ENCODE measurements at places on chromosomes 2 and 18.

DNA sequence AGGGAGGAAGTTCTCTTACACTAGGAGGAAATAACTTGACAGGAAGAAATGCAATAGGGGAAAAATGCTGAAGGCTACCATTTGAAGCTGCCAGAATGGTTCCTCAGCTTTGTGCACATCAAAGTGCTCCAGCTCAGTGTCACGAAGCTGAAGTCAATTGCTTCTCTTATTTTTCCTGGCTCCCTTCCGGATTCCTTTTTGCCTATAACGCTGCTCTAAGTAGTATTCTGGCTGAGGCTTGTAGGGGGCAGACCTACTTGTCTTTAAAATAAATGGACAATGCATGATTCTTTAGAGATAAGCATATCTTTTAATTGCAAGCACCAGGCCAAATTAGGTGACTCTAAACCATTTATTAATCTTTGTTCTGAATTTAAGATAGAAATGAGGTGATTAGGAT lies 60.3 kb upstream of the SCN1A start:
- DNase-seq, result no peak

- DNase-seq, result no peak
Measured at GRCh38 chr2:235116885-235117492, 165.2 kb downstream of the SH3BP4 start.

GRCh38 chr18:22551536-22552151 lies 133.9 kb upstream of the CTAGE1 start:
- no peak for DNase-seq

DNA sequence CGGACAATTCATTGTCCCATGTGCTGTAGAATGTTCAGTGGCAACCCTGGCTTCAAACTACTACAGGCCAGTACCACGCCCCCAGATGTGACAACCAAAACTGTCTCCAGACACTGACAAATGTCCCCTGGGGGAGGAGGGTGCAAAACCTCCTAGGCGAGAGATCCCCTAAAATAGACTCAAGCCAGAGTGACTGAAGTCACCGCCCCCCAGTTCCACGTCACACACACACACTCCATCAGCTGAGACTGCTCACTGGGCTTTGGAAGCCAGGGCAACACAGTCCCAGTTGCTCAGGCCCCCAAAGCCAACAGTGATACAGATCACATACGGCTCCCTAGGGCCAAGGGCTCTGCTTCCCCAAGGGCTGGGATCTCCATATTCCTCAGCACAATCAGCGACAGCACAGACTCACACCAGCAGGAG lies 19.1 kb downstream of the HDAC4 start:
- no peak for DNase-seq

GRCh38 chr18:35378574-35378896 lies 1.4 kb upstream of the ZNF396 start:
- DNase-seq, result no peak

DNA sequence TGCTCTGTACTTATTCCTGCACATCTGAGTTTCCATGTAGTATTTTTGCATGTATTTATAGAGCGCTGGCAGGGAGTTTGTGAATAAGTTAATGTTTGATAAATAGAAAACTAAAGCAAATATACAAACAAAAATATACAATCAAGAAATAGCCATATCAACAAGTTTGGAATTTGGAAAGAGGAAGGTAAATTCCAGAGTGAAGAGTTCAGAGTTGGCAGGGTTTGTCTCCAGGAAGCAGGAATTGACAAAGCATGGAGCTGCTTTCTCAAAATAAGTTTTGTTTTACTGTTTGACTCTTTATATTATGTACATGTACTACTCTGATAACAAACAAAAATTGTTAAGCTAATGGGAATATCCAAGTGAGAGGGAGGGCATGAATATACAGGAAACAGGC lies 80.3 kb downstream of the SPOPL start:
- no peak for DNase-seq

- no peak for DNase-seq
Measured at GRCh38 chr18:21309248-21309647, 67.2 kb downstream of the GREB1L start.

DNA sequence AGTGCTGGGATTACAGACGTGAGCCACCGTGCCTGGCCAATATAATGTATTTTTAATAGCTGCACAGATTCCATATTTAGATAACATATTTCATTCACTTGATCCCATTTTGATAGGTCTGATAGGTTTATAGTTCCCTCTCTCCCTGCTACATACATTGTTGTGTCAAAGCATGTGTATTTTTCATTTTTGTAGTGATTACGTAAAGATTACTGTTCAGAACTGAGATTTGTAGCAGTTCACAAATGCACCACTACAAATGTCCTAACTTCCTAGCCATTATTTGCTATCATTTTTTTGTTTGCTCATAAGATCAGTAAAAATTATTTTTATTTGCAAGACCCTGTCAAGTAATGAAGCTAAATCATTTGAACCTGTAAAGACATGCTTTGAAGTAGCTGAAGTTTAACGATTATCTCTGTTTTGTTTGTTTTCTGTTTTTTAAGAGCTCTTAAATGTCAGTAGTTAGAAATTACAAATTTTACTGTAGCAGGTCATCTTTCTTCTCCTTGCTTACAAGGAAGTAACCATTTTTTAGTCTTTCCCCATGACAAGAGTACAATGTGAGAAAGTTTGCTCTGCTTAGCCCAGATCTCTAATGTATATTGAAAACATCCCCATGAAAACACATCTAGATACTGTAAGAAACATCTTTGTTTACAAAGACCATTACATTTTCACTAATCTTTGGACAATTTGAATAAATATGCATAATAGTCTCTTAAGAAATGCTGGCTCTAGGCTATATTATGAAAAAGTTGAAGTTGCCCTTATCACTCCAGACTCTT lies 54.1 kb downstream of the EML4 start:
- no peak for DNase-seq

- DNase-seq, result no peak
Measured at GRCh38 chr2:62150597-62151305, 45.2 kb upstream of the B3GNT2 start.

DNA sequence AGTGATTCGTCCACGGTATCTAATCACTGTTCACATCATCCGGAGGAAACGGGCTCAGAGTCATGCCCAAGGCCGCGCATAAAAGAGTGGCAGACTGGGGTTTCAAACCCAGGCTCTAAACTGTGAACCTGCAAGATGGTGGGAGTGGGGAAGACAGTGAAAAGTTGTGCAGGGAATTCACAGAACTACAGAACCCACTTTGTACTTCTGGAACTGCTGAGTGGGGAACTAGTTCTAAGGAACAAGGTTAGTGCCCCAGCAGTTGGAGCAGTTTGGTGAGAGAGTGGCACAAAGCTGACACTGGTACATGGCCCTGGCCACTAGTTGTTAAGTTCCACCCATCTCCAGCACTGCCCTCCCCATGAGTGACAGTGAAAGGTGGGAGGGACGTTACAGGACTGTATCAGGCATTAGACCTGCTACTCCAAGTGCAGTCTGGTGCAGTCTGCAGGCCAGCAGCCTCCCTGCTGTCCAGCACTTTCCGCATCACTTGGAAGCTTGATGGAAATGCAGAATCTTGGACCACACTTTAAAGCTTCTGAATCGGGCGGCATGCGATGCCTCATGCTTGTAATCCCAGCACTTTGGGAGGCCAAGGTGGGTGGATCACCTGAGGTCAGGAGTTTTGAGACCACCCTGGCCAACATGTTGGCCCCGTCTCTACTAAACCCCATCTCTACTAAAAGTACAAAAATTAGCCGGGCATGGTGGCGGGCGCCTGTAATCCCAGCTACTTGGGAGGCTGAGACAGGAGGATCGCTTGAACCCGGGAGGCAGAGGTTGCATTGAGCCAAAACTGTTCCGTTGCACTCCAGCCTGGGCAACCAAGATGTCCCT lies 47.3 kb downstream of the C2orf42 start:
- DNase-seq, result no peak

DNA sequence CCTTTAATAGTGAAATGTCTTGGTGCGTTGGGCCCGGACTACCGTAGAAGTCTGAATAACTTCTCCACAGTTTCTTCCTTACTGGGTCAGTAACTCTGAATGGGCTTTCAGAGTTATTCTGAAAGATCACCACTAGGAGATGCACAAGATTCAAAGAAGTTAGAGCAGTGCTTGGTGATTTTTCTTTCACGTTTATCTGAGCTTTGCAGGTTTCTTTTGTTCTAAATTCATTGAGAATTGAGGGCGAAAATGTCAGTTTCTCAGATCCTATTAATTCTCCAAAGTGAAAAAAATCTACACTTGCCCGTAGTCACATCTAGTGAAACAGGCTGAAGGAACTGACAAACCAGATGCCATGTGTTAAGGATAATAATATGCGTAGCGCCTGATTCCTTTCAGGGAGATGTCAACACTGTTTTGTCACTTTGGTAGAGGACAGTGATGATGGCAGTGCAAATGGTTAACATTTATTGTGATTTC lies 70.1 kb downstream of the QPCT start:
- peak; percentile 48 for DNase-seq

DNA sequence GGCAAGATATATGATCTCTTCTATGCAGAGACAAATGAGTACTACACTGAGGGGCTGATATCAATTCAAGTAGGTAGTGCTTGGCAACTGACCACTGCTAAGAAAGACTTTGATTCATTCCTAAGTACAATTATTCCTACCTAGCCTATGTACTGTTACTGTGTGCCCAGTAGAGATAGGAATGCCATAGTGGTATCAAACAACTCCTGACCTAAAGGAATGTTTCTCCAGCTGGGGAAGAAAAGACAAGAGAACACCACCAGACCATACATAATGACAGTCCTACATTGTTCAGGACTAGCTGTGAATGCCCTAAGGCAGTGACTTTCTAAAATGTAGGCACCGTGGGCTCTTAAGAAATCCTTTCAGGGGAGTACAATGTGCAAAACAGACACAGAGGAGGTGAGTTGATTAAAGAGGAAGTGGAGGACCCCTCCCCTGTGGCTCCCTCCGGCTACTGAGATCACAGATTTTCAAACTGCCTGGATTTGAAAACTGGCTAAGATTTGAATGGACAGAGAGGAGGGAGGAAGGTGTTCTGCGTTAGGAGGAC lies 89.1 kb downstream of the ANTXR1 start:
- DNase-seq, result no peak

DNA sequence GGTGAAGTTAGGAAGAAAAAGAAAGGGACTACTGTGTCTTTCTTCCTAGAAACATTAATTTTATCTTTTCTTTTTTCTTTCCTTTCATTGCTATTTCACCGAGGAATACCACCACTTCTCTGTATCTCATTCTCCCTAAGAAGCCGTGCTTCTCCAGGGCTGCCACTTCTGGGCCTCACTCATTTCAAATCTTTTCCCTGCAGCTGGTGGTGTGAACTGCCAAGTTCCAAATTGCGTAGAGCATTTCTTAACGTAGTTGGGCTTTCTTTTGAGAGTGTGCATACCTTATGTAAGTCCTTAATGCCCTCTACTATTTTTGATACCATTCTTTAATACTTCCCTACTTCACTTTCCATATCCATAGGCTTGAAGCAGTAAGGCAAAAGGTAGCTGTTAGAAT lies 66.7 kb upstream of the CYP1B1 start:
- DNase-seq, result no peak

DNA sequence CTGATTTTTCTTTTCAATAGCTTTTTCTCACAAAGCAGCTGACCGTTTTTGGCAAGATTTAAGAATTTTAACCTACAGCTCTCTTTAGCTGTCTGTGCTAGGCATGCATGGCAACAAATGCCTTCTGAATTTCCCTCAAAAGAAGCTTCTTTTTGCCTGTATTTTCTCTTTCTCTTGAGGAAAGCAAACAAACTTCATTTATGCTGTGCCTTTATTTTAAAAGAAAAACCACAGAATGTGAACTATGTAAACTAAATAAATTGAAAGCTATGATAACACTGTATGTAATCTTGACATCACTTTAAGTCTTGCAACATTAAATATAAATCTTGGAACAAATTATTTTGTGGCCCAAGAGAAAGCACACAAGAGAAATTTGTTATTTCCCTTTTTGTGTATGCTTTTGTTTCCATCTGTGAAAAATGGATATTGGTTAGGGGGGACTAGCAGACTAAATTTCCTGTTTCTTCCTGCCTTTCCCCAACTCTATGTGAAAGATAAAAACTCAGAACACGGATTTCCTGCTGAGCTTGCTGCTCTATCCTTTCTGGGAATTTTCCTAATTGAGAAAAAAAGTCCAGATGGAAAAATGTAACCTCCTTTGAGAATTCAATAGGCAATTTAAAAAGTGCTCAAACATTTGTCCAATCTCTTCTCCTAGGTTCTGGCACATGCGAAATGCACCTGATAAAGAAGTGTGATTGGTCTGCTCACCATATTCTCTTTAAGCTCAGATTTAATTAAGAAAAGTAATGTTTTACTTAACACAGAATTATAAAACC lies 20.9 kb upstream of the TFPI start:
- peak; percentile 36 for DNase-seq

- DNase-seq, result no peak
Measured at GRCh38 chr2:205975082-205975949, 110.7 kb downstream of the INO80D start.

DNA sequence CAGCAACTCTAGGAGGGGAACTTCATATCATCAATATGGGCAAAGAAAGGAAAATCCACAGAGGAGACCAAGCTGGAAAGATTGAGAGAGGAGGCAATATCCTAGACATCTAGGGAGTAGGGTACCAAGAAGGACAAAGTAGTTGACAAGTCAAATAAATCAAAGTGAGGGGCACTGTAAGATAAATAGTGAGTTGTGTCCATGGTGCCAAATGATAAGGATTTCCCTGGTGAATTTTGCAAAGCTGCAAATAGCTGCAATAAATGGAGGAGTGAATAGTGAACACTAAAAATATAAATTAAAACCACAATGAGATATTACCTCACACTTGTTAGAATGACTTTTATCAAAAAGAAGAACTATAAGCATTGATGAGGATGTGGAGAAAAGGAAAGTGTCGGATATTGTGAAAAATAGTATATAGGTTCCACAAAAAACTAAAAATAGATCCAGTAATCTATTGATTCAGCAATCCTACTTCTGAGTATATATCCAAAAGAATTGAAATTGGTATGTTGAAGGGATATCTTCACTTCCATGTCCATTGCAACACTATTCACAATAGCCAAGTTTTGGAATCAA lies 258.2 kb upstream of the FN1 start:
- no peak for DNase-seq

DNA sequence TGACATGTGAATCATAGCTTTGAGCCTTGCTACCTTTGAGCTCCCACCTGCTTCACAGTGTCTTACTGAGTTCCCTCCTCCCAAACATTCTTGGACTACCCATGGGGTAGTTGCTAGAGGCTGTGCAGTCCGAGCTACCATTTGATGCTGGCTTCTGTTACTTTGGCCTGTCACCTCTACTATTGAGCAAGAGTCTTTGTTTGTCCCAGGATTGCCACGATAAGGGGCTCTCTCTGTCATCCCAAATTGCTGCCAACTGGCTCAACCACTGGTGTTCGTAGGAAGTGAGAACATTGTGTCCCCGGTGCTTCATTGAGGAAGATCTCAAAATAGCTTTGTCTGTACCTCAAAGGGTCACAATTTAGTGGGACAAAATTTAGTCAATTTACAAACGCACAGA lies 59.1 kb upstream of the PAX8 start:
- DNase-seq, result no peak

DNA sequence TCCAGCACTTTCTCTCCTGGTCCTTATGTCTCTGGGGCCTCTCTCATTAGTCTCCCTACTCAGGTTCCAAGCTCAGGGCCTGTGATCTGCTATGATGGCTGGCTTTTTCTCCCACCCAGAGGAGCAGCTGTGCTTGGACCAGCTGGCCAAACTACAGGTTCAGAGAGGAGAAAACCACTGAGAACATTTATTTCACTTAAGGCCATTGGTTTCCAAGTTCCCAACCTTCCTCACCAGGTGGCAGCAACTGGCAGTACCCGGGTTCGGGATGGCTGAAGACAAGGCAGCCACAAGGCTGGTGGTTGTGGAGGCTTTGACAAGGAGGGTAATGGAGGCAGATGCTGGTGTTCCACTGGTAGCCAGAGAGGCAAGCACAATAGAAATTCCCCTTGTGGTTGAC lies 29.9 kb upstream of the SELENOI start:
- DNase-seq, result no peak

GRCh38 chr18:77170890-77171410 lies 38.4 kb upstream of the MBP start:
- DNase-seq, result no peak
